T-helper 17 cell (primary cell): ENCODE measurements at places on chromosomes 13 and 19.

- no peak for DNase-seq
These were observed 314.7 kb downstream of the ITGBL1 start for GRCh38 chr13:101767131-101767530.

DNA sequence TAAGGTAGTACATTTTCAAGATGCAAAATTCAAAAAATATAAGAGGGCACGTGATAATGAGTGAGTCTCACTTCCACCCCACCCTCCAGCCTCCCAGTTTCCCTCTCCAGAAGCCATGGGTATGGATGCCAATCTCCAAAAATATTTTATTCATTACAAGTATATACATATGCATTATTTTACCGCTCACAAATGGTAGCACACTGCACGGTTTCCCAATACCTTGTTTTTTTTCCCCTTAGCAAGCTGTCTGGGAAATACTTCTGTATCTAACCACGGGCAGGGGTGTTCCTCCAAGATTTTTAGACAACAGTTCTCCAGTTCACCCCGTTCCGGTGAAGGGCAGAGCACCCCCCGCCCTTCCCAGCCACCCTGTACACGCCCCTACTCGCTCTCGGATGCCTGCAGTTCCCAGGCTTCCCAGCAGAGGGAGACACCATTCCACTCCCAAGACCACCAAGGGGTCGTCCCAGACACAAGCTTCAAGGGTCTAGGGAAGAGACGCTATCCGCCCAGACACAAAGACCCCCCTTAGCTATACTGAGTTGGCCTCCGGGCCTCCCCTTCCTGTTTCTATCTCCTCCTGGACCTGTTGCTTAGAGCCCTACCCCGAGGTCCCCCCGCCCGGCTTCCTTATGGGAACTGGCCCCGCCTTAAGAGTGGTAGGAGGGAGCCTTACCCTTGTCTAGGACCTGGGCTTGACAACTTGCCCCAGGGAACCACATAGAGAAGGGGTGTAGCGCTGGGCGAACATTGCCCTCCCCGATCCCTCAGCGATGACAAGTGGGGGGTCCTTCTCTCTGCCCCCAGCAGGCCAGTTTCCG, 1.1 kb upstream of the FXYD3 start:
- DNase-seq: peak; percentile 54

- no peak for DNase-seq
These were observed 183.9 kb upstream of the CSNK1A1L start for GRCh38 chr13:37289212-37289935.

DNA sequence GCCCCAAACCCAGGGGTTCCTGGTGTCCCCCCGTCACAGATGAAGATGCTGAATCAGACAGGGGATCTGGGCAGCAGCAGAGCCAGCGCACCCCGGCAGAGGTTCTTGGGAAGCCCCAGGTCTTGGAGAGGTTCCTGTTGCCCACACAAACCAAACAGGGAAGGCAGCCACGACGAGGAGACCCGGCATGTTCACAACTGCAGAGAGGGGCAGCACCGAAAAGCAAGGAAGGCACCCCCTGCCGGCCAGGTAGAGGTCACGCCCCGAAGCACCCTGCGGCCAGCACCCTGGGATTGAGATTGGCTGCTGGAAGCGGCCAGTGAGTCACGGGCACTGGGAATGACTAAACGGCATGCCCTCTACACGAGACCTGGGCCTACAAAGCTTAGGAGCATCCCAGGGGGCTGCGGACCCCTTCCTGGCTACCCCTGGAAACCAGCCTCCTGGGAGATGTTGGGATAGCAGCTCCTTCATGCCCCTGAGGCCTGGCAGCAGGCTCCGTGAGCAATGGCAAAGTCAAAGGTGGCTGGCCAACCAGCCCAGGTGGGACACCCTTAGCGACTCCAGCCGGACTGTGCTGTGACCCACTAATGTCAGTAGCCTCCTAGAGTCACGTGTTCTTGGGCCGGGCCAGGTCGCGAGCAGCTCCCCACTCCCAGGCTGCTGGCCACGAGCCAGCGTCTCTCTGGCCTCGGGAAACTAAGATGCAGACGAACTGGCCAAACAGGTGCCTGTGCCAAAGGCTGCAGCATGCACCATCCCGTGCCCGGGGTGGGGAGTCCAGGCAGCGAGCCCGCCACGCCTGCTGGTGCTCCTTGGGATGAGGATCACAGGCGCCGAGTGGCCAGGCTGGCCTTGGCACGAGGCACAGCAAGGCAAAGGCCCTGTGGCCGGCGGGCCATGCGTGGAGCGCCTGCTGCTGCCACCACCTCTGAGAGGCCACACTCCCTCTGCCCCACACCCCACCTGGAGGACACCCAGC, 43.2 kb downstream of the MLLT1 start:
- DNase-seq: no peak

DNA sequence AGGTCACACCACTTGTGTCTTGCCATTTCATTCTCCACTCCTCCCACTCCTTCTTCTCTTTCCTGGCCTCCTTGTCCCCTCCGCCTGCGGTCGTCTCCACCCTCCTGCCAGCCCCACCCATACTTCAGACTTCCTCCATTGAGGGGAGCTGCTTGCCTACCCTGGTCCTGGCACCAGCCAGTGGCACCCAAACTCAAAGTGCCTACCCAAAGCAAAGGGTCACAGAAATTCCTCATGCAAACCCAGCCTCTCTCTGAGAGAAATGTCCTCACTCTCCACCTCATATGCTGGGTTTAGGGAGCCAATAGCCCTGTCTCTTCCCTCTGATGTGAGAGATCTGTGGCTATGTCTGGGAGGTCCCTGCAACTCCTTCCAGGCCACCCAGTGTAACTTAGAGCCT, 109.6 kb downstream of the TEX26 start:
- no peak for DNase-seq

- no peak for DNase-seq
These were observed 138.9 kb downstream of the OLFM4 start for GRCh38 chr13:53167561-53167960.

DNA sequence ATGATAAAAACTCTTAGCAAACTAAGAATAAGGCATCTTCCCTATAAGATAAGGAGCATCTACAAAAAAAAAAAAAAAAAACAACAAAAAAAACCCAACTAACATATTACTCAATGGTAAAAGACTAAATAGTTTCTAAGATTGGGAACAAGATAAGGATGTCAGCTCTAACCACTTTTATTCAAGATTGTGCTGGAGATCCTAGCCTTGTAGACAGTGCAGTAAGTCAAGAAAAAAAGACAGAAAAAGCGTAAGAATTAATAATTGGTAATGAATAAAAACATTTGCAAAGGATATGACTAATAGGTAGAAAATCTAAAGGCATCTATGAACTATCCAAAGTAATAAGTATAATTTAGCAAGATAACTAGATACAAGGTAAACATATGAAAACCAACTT, 33.0 kb downstream of the ZIC2 start:
- no peak for DNase-seq

- no peak for DNase-seq
These were observed 9.0 kb downstream of the KLK13 start for GRCh38 chr19:51055866-51056265.

- DNase-seq: no peak
These were observed 685 bp downstream of the GMFG start for GRCh38 chr19:39335168-39335548.

DNA sequence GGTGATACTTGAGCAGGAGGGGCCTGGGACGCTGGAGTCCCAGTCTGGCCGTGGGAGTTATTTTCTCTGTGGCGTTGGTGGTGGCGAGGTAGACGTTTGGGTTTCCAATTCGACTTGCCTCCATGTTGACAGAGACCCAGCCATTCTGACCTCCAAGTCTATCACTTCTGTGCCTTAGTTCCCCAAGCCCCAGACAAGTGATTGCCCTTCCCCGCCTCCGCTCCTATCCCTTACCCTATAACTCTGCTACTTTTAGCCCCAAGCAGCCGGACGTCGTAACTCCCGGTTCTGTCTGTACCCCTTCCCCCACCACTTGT, 549 bp downstream of the TIMM50 start:
- no peak for DNase-seq

DNA sequence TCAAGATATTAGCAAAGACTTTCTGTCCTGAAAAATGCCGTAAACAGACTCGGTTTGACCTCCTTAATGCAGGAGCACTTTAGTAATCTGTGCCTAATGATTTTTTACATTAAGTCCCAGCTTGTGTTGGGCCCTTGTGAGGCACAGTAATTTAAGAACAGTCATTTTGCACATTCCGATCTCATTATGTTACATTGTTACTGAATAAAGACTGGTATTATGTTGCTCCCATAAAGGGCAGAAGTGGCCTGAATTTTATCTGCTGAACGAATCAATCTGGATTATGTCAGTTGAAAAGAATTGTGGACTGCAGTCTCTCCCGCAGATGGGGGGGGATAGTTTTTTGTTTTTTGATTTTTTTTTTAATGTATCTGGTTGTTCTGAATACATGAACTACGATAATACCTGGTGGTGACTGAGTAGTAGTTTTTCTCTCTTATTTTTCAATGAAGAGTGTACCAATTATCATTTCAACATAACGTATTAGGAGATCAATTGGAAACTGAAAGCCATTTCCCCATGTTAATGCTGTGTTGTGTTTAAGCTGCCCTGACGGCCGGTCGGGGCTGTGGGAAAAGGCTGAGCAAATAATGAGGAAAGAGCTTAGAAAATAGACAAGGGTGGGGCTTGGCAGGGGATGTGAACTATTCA, 290.2 kb downstream of the ZNF536 start:
- DNase-seq: no peak

- DNase-seq: no peak
These were observed 64.3 kb downstream of the LRCH1 start for GRCh38 chr13:46617229-46617721.

DNA sequence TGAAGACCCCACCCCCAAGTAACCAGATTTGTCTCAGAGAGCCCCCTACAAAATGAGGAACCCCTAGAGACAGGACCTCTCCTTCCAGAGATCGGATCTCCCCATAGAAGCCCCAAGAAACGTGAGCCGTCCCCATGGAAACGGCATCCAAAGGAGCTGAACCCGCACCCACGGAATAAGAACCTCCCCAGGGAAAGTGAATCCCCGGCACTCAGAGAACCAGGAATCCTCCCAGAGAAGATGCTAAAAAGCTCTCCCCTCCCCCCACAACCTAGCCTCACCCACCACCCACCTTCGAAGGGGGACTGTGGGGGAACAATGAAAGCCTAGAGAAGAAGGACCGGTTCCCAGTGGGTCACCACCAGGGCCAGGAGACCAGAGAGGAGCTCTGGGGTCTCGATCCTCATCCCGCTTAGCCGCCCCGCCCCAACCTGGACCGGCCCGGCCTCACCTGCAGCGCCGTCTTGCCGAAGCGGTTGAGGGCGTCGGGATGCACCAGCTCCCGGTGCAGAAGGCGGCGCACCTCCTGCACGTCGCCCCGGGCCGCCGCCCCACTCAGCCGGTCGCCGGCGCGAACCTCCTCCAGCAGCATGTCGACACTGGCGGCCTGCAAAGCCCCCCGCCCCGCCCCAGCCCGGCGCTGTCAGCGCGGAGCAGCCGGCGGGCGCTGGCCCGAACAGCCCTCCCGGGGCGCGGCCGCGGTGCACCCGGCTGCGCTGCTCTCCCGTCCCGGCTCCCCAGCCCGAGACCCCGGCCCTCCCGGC, 535 bp downstream of the CDKN2D start:
- no peak for DNase-seq

- DNase-seq: no peak
These were observed 692.6 kb upstream of the SLITRK1 start for GRCh38 chr13:84574851-84575250.

GRCh38 chr19:19068659-19069654, 5.2 kb downstream of the SLC25A42 start:
- DNase-seq: no peak

GRCh38 chr13:26062853-26063444, 11.1 kb upstream of the SHISA2 start:
- DNase-seq: peak; percentile 29

DNA sequence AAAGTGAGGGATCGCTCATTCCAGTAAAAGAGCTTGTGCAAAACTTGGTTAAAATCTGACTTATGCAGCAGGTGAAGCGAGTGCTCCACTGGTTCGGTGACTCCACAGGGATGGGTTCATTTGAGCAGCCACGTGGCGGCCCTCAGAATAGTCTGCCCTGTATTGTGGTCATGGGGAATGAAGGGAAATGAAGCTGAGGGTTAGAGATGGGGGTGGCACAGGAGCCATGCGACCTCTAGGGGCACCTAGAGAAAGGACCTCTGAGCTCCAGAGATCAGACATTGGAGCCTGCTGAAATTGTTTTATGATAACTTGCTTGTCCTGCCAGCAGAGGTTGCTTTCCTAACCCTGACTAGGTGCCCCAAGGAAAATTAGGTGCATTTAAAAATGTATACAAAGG, 26.6 kb downstream of the CBY2 start:
- no peak for DNase-seq

DNA sequence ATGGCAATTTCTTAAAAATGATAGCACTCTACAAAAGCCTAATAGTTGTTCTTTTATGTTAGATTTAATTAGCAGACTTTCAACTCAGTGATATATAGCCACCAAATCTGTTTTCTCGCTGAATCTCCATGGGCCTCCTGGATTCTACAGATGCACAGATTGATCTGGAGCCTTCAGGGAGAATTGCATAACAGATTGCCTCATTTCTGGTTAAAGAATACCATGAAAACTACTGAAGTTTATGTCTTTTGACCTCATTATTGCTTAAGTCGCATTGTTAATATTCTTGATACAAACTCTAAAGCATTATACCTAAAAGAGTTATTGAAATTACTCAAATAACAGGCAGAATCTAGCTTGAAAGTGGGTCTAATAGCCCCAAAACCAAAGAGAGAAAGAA, 53.7 kb upstream of the PRR20A start:
- no peak for DNase-seq

GRCh38 chr13:71625694-71626093, 241.3 kb downstream of the DACH1 start:
- DNase-seq: no peak

DNA sequence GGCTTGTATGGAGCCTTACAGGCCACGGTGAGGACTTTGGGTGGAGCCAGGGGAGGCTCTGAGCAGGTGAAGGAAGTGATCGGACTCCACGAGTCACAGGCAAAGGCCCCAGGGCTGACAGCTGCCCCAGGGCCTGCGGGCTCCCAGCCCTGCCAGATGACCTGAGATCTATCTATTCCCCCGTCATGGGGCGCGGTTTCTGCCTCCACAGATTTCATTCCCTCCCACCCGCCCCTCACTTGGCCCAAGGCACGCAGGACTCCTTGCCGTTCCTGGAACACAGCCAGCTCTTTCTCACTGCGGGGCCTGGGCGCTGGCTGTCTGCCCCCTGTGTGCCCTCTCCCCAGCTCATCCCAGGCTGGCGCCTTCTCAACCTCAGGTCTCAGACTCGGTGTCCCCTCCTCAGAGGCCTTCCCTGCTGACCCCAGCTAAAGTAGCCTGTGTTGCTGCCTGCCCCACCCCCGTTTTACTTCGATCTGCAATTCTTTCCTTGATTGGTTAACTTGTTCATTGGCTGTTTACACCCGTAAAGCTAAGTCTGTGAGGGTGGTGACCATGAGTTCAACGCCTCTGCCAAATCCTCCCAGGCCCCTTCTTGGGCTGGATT, 13.9 kb upstream of the PAK4 start:
- DNase-seq: no peak

GRCh38 chr19:39132344-39132969, 6.9 kb downstream of the PAK4 start:
- no peak for DNase-seq

GRCh38 chr13:51988988-51989618, 22.1 kb downstream of the ATP7B start:
- no peak for DNase-seq
